ENCODE measurements at places on chromosomes 3 and 15.
A peak's percentile ranks its signal among the peaks of the same experiment; 100 is the strongest.

- DNase-seq = no peak
Measured at GRCh38 chr3:73148206-73148605, 86.7 kb downstream of the EBLN2 start.

DNA sequence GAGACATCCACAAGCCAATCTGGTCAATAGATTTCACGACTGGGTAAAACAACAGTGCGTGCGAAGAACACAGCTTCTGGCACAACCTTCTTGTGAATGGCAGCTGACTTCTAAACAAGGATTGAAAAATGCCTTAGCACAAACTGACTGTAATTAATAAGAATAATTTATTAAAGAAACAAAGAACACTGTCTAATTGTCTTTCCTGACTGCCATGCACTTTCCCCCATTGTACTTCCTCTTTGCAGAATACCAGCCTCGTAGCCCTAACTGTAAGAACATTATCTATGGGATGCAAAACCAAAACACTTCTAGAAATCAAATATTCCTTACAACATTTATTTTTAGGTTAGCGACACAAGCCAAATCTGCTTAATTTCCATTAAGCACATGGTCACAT is 6.5 kb downstream of the FOXP1 start:
- DNase-seq = peak; percentile 39

GRCh38 chr3:125641891-125642290 is 46.6 kb upstream of the OSBPL11 start:
- DNase-seq = no peak

GRCh38 chr15:42066764-42067415 is 27.5 kb downstream of the PLA2G4D start:
- DNase-seq = no peak

Data from CD14-positive monocyte (primary cell).